ENCODE measurements at places on chromosomes 4 and X.

- DNase-seq = no peak
Observed at GRCh38 chr4:173005912-173006633, 162.5 kb upstream of the GALNT7 start.

- no peak for DNase-seq
Observed at GRCh38 chr4:159158985-159159384, 56.1 kb downstream of the RAPGEF2 start.

DNA sequence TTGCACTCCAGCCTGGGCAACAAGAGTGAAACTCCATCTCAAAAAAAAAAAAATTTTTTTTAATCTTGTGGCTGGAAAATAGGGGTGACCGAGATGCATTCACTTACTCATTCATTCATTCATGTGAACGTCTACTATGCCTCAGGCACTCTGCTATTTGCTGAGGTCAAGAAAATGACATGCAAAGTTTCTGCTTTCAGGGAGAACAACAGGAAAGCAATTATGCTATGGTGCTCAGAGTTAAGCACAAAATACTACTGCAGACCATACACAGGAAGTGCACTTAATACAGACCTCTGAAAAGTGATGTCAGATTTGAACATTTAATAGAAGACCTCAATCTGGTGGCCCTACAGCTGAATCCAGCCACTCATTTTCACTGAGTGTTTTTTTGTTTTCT is 59.6 kb upstream of the DUSP21 start:
- DNase-seq = peak; percentile 34

- DNase-seq = no peak
Observed at GRCh38 chr4:104395168-104395614, 99.5 kb downstream of the CXXC4 start.

- DNase-seq = no peak
Observed at GRCh38 chr4:147929746-147930145, 197.9 kb downstream of the ARHGAP10 start.

DNA sequence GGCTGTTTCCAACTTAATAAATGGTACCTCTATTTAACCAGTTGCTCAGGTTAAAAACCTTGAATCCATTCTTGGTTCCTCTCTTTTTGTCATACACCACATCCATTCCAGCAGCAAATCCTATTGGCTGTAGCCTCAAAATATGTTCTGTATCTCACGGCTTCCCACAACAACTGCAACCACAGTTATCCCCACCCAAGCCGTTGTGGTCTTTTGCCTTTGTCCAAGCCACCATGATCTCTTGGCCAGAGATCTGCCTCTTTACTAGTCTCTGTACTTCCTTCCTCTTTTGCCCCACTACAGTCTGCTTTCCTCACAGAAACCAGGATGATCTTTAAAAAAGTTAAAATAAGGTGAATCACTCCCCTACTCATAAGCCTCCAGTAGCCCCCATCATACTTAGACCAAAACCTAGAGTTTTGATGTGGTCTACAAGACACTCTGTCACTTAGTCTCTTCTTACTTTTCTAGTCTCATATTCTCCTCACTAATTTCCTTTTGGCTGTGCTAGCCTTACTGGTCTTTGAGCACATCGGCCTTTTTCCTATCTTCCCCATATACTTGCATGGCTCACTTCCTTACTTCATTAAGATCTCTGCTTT is 10.3 kb downstream of the MAOA start:
- DNase-seq = peak; percentile 87

- DNase-seq = no peak
Observed at GRCh38 chrX:43065978-43066377, 288.0 kb upstream of the PPP1R2C start.

GRCh38 chr4:173237762-173238161 is 69.2 kb downstream of the GALNT7 start:
- no peak for DNase-seq

DNA sequence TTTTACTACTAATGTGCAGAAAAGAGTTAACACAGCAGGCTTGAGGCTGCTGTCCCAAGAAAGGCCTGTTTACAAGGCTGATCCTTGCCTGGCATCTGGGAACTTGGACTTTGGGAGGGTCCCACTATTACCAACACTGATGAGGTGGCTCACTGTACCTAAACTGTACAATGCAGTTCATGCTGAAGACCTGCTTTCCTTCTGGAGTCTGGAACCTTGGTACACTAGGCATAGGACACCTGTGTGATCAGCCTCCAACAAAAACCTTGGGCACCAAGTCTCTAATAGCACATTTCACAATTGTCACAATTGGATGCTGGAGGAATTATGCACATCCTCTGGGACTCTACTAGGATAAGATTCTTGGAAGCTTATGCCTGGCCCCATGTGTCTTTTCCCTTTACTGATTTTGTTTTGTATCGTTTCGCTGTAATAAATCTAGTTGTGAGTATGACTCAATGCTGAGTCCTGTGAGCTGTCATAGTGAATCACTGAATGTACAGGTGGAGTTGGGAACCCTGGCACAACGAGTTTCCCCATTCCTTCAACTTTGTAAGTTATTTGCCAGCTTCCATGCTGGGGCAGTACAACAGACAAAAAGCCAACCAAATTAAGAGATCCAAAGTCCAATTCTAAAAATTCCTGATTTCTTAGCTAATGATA is 45.9 kb downstream of the TEC start:
- DNase-seq = no peak

DNA sequence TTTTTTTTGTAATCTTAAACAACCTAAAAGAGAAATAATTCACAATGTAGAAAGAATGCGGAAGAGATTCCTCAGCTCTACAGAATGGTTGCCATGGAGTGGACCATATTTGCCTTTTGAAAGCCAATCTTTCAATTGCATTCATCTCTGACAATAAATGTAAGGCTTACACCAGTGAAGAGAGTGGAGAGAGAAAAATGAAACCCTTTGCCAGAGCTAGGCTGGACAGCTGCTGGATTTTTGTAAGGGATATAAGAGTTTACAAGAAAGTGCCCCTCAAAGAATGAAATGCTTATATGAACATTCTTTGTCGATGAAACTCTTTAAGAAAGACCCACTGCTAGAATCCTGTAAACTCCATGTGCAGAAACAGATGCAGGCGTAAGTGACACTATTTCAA is 66.0 kb upstream of the FAT1 start:
- DNase-seq = no peak

DNA sequence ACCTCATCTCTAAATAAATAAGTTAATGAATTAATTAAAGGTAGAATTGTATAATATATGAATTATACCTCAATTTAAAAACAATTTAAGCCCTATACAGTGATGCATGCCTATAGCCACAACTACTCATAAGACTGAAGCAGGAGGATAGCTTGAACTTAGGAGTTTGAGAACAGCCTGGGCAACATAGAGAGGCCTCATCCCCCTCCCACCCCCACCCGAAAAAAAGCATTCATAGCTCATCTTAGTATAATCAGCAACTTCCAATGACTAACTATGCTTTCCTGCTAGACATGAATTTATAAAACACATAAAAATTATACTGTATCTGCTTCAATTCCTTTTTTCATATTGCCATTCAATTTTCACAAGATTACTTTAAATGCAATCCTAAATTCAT is 1.6 kb downstream of the LRBA start:
- no peak for DNase-seq

GRCh38 chr4:153028535-153028934 is 92.4 kb downstream of the FHDC1 start:
- no peak for DNase-seq

DNA sequence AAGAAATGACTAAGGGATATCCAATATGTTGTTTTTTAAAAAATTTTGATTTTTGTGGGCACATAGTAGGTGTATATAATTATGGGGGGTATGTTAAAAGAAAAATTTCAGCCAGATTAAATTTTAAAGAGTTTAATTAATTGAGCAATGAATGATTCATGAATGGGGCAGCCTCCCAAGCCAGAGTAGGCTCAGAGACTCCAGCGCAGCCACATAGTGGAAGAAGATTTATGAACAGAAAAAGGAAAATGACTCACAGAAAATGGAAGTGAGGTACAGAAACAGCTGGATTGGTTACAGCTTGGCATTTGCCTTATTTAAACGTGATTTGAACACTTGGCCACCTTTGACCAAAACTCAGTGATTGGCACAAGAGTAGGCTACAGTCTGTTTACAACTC is 91.7 kb downstream of the SPATA18 start:
- DNase-seq = no peak

DNA sequence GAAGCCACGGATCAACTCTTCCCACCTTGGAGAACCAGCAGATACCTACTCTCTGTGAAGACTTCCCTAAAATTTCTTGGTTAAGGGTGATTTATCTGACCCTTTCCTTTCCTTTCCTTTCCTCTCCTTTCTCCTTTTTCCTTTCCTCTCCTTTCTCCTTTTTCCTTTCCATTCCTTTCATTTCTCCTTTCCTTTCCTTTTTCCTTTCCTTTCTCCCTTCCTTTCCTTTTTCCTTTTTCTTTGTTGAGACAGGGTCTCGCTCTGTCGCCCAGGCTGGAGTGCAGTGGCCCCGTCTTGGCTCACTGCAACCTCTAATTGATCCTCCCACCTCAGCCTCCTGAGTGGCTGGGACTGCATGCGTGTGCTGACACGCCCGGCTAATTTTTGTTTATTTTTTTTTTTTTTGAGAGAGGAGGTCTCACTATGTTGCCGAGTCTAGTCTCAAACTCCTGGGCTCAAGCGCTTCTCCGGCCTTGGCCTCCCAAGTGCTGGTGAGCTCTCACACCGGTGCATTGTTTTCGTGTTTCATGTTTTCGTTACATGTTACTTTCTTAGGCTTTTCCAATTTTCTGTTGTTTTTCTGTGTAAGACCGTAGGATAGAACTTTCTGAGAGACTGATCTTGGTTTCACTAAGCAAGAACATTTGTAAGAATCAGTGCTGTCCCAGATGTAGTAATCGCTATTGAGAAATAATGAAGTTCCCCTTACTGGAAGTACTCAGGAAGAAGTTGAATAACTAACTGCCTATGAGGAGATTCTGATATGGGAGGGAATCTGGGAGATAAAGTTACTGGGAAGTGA is 2.0 kb downstream of the TMEM165 start:
- DNase-seq = peak; percentile 43

GRCh38 chr4:18734405-18734804 is 712.9 kb upstream of the LCORL start:
- no peak for DNase-seq

GRCh38 chr4:141467225-141467624 is 169.2 kb upstream of the IL15 start:
- DNase-seq = no peak

GRCh38 chr4:27094783-27095182 is 234.1 kb downstream of the STIM2 start:
- DNase-seq = no peak

DNA sequence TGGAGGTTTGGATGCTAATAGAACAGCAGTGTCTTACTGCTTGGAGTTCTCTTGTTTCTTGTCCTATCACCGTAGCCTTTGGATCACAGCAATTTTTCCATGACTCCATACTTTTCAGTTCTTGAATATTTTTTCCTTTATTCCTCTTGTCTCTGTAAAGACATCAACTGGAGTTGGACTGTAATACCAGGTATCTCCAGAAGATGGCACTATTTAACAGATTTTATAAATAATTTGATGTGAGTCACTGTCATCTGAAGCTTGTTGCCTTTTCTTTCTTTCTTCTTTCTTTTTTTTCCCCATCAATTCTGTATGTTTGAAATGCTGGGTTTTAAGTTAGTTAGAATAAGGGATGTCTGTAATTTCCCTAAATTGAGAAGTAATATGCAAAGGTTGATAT is 24.1 kb downstream of the HPRT1 start:
- peak; percentile 78 for DNase-seq

DNA sequence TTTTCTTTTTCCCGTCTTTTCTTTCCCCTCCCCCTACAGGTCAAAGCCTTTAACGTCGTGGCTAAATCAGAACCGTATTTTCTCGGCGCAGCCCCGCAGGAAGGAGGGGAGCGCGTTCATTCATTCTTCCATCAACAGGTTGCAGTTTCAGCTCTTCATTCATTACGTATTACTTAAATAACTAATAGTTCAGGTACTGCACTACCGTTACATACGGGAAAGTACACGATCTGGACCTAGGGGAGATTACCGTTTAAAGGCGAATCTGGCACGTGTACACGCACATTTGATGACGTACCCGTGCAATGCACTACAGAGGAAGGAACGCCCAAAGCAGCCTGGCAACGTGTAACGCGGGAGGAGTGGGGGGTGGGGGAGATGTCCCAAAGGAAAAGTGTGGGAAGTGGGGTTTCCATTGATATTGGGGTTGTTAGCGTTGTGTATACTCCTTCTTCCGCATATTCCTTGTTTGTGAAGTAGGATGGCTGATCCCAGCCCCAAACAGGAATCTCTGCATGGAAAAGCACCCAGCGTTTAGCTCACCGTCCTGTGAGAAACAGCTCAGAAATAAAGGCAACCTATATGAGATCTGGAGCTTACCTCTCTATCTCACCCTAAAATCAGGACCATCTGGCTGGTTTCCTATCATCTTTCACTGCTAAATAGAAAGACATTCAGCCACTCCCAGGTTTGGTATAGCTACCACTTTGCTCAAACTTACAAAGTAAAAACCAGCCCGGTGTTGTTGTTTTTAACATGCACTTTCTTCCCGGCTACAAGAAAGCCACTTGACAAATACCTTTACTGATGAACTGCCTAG is 585 bp upstream of the SEC24D start:
- no peak for DNase-seq

DNA sequence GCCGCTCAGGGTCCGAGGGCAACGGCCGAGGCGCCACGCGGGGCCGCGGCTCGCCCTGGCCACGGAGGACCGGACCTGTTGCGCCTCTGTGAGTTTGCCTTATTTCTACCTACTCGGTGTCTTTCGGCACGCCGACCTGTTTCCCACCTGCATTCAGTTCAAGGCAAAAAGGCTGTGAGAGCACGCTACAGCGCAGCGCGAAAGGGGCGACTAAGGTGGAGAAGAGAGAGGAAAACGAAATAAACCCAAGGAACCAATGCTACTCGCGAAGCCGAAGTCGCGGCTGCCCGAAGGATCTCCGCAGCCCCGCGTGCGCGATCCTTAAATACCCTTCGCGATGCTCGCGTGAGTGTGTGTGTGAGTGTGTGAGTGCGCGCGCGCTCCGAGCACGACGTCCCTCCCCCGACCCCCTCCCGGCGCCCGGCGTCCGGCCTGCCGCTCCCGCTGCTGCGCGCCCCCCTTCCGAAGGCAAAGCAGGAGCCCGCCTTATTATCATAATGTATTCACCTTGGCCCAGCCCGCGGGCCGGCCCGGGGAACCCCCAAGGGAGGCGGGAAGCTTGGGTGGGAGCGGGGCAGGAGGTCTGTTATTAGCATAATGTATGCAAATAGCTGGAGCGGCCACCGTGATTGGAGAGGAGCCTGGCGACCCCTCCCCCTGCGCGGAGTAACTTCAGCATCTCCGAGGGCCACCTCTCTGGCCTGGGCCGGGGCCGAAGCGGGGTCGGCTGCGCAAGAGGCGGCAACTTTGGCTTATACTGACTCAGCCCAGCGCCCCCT is at the start of gene COL25A1:
Gene COL25A1 (minus strand): TSS at position 298 of the 779 bp plus-strand sequence.
- peak; percentile 83 for DNase-seq

- DNase-seq = no peak
Observed at GRCh38 chr4:86720508-86721068, 126.5 kb downstream of the PTPN13 start.

- DNase-seq = no peak
Observed at GRCh38 chrX:47645530-47645929, 4.8 kb downstream of the ELK1 start.

DNA sequence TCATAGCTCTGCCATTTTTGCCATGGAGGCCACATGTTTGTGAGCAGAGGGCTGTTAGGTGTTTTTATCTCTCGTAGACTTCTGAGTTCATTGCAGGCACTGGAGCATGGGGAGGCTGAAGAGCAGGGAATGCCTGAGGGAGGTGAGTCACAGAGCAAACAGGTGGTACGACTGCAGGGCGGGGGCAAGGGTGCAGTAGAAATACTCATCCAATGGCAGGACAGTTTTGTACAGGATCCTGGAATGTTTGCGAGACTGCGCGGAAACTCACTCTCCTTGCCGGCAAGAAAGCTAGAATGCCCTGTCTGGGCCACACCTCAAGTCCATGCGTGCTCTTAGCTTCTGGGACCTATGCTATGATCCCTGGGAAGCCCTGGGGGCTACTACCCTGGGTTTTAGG is 20.0 kb upstream of the VCX2 start:
- no peak for DNase-seq

Measured in KBM-7 (cell line).